ENCODE measurements at places on chromosomes 5 and 9.

DNA sequence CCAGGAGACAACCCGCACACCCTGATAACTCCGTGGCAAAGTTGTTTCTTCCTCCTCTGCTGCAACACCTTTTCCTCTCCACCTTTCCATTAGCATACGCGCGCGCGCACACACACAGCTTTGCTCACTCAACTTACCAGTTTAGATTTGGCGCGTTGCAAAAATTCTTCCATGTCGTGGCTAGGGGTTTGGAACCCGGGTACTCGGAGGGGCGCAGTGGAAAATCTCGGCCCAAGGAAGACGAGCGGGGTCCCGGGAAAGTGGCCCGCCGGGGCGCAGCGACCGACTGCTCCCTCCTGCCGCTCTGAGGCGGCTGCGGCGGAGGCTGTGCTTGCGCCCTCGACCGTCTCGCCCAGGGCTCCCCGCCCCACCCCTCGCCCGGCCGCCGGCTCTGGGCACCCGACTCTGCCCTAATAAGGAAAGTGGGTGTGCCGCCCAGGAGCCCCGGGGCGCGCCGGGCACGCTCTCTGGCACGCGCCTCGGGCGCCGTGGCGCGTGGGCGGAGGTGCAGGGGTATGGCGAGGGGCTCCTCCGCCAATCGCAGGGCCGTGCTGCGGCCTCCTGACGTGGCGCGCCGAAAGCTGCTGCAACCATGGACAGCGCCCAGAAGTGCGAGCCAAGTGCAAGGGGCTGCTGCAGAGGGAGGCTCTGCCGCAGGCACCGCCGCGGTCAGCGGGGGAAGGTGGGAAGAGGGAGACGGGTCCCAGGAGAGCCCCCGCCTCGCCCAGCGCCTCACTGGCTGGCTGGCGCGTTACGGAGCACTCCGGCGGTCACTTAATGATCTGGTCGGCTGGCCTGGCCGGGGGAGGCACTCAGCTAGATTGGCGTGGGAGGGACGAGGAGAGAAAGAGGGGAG lies at the start of gene PRUNE2:
Gene PRUNE2 (minus strand): TSS at position 324 of the 856 bp plus-strand sequence. CDS start 151 bp downstream, at position 173.
- peak; percentile 87 for DNase-seq
- H3K27me3 ChIP-seq: peaks cover 90% of the 10 kb centered on the region
- H3K27ac ChIP-seq: no peak within 1 kb of the TSS
- H3K4me3 ChIP-seq: peak within 1 kb of the TSS; percentile 85
- peaks cover 7% of the 10 kb centered on the region for H3K4me1 ChIP-seq
- no peaks in the 10 kb centered on the region for H3K36me3 ChIP-seq

DNA sequence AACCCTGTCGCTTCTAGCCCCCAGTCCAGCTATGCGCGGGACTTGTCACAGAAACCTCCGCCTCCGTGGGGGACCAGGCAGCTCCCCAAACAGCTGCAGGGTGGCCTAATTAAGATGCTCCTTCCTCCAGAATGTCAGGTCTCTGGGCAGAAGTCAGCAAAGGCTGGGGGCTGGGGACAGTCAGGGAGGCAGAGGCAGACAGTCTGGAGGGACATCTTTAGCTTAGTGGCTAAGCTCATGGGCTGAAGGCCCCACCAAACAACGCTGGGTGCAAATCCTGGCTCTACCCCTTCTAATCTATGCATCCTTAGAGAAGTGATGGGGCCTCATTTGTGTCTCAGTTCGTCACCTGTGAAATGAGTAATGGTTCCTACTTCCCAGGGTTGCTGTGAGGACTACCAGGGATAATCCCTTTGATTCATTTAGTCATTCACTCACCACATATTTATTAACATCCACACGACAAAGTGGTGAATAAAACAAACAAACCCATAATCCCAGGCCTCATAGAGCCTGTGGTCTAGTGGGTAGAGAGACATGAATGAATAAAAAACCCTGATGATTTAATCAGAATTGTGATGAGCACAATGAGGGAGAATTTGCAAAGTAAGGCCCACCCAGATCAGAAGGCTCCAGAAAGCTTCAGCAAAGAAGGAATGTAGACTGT lies 20.2 kb upstream of the MED27 start:
- DNase-seq: no peak
- H3K4me1 ChIP-seq: no peaks in the 10 kb centered on the region
- H3K27me3 ChIP-seq: peaks cover 28% of the 10 kb centered on the region
- H3K27ac ChIP-seq: no peak overlapping the region
- H3K4me3 ChIP-seq: no peak overlapping the region
- H3K36me3 ChIP-seq: no peaks in the 10 kb centered on the region

- no peak for DNase-seq
- H3K27me3 ChIP-seq: no peaks in the 10 kb centered on the region
- peaks cover 18% of the 10 kb centered on the region for H3K4me1 ChIP-seq
- no peaks in the 10 kb centered on the region for H3K36me3 ChIP-seq
These were observed 13.0 kb downstream of the TNC start for GRCh38 chr9:115104908-115105307.

GRCh38 chr5:167916706-167917105 lies 374.7 kb upstream of the WWC1 start:
- peaks cover 13% of the 10 kb centered on the region for H3K27me3 ChIP-seq
- no peak for DNase-seq
- H3K27ac ChIP-seq: no peak overlapping the region

- DNase-seq: no peak
- peaks cover 42% of the 10 kb centered on the region for H3K4me1 ChIP-seq
- no peaks in the 10 kb centered on the region for H3K36me3 ChIP-seq
- H3K27me3 ChIP-seq: peaks cover 8% of the 10 kb centered on the region
These were observed 895.1 kb downstream of the TLE1 start for GRCh38 chr9:80794197-80794596.

DNA sequence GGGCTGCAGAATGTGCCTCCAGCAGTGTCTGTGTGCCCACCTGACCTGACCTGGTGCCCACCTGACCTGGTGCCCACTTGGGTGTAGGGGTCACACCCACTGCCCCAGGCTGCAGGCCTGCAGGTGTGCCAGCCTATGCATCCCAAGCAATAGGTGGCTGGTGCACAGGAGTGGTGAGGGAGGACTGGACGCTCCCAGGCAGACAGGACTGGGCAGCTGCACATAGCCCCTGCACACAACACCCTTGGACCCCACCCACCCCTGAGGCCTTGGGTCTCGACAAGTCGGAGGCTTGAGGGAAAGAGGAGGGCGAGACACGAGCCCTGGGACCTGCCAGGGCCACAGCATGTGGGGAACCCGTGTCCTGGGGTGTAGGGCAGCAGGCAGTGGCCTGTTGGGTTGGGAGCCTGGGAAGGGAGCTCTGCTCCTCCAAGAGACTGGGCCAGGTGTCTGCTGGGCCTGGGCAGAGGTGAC lies 10.8 kb upstream of the NRARP start:
- no peak overlapping the region for H3K27ac ChIP-seq
- H3K36me3 ChIP-seq: no peaks in the 10 kb centered on the region
- H3K4me3 ChIP-seq: no peak overlapping the region
- no peaks in the 10 kb centered on the region for H3K4me1 ChIP-seq
- no peaks in the 10 kb centered on the region for H3K27me3 ChIP-seq
- DNase-seq: no peak

DNA sequence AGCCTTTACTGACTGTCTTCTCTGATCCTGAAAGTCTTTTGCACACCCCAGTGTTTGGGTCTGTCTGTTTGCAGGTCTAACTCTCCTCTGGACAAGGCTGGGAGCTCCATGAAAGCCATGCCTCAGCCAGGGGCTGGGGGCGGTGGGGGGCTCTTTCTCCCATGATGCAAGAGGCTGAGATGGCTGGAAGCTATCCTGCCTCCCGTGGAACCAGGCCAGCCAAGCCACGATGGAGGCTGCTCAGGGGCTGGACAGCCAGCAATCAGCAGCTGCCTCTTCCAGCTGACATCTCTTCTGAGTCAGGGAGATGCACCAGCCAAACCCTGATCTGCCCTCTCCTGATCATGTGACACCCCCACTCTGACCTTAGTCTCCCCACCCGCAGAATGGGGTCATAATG lies 154.0 kb downstream of the BARX1 start:
- no peak for DNase-seq
- no peak overlapping the region for H3K4me3 ChIP-seq
- no peaks in the 10 kb centered on the region for H3K4me1 ChIP-seq
- H3K27ac ChIP-seq: no peak overlapping the region

GRCh38 chr5:158808542-158808941 lies 291.2 kb downstream of the EBF1 start:
- H3K36me3 ChIP-seq: no peaks in the 10 kb centered on the region
- peaks cover 16% of the 10 kb centered on the region for H3K4me1 ChIP-seq
- DNase-seq: no peak
- H3K27ac ChIP-seq: no peak overlapping the region
- peaks cover 15% of the 10 kb centered on the region for H3K27me3 ChIP-seq

DNA sequence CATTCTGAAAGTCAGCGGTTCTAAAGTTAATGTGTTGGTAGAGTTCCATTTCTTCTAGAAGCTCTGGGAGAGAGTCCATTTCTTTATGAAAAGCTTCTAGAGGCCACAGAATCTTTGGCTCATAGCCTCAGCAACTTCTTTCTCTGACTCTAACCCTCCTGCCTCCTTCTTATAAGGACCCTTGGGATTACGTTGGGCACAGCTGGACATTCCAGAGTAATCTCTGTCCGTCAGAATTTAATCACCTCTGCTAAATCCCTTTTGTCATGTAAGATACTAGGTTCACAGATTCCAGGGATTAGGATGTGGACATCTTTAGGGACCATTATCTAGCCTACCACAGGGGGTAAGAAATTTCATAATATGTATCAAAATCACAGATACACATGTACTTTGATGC lies 22.6 kb upstream of the ANKDD1B start:
- DNase-seq: no peak
- H3K36me3 ChIP-seq: peaks cover 8% of the 10 kb centered on the region
- H3K27ac ChIP-seq: no peak overlapping the region
- no peaks in the 10 kb centered on the region for H3K27me3 ChIP-seq
- no peak overlapping the region for H3K4me3 ChIP-seq
- H3K4me1 ChIP-seq: no peaks in the 10 kb centered on the region

DNA sequence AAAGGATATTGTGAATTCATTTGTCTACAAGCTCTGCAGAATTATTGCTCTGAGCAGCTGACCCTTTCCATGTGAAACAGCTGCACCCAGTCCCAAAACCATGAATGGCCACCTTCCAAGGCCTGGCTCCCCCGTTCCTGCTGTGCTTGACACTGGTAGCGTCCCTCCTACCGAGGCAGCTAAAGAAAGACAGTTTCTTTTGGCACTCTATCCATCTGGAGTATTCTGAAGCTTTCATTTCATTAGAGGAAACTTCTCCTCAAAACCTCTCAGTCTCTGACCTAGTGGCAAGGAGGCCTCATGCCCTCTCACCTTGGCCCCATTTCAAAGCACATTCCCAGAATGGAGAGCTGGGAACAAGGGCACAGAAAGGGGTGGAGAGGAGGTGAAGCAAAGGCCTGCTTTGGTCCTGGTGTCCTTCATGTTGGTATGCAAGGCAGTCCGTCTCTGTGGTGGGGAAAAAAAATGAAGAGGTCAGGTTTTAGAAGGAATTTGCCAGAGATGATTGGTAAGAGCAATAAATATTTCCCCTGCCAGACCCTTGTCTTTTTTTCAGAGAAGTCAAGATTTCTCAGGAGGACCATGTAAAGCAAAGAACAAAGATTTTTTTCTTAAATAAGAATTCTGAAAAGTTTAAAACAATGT lies 232.0 kb downstream of the RFK start:
- DNase-seq: no peak
- peaks cover 38% of the 10 kb centered on the region for H3K36me3 ChIP-seq
- no peaks in the 10 kb centered on the region for H3K27me3 ChIP-seq

DNA sequence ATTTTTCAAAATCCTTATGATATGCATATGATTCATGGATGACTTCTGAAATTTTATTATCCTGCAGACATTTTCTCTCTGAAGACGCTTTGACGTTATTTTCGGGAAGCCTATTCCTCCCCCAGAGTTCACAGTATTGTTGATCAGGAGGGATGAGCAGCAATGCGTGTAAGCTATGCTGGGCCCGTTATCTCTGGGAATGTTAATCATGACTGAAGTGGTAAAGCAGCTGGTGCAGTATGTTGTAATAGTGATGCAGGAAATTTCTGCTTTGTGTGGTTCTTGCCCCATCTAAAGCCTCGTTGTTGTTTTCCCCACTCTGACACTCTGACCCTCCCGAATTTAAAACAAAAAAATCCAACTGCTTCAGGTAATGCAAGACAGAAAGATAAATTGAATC lies 1797.8 kb upstream of the WWC1 start:
- no peak for DNase-seq
- no peak overlapping the region for H3K27ac ChIP-seq
- peaks cover 12% of the 10 kb centered on the region for H3K4me1 ChIP-seq
- no peak overlapping the region for H3K4me3 ChIP-seq

DNA sequence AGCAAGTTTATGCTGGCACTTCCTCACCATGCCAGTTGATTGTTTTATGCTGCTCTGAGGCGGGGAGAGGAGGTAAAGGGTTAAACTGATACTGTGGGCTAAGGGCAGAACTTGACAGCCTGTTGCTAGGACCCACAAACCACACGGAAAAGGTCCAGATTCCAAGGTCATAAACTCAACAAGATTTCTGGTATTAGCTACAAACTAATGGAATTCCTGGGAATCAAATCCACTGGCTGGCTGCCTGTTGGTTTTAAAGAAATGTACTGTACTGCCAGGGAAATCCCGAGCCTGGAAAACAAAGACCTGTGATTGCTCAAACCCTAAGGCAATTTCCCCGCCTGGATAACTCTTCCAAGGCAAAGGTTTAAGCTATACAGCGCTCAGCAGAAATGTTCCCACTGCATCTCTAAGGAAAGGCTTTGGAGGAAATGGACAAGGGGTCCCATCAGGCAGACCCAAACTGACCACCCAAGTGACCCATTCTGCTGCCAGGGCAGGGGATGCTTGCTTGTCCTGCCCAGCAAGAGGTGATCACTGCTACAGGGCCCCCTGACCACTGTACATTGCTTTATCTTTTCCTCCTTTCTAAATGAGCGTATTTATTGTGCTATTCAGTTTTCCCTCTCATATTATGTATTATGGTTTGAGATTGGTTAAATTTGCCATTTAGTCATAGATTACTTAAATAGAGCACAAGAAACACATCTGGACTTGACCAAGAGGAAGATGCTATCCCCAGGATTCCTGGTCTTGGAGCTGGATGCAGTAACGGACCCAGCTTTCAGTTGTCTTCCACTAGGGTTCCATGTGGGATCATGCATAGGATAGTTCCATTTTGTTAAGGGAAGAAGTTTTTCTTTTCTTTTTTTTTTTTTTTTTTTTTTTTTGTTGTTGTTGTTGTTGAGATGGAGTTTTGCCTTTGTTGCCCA lies 124.3 kb downstream of the SUSD1 start:
- no peak overlapping the region for H3K27ac ChIP-seq
- H3K4me3 ChIP-seq: no peak overlapping the region
- H3K27me3 ChIP-seq: no peaks in the 10 kb centered on the region
- no peak for DNase-seq
- no peaks in the 10 kb centered on the region for H3K4me1 ChIP-seq
- H3K36me3 ChIP-seq: peaks cover 14% of the 10 kb centered on the region

GRCh38 chr5:136769900-136770684 lies 404.7 kb upstream of the TRPC7 start:
- peak overlapping the region; percentile 21 for H3K27ac ChIP-seq
- no peaks in the 10 kb centered on the region for H3K4me1 ChIP-seq
- H3K36me3 ChIP-seq: no peaks in the 10 kb centered on the region
- DNase-seq: peak; percentile 79
- H3K27me3 ChIP-seq: peaks cover 12% of the 10 kb centered on the region

DNA sequence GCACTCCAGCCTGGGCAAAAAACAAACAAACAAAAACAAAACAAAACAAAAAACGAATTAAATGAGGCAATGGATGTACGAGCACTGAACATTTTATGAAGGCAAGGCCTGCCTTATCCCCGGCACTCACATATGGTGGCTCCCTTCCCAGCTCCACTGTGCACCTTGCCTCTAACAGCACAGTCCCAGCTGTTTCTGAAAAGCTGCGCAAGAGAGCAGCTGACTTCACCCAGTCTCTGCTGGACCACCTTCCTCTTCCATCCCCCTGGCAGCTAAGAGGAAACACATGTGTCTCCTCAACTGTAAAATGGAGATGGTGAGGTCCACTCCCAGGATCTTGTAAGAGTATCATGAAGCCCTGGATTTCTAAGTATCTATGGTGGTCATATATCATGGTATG lies 100.7 kb downstream of the KLF4 start:
- no peak overlapping the region for H3K27ac ChIP-seq
- H3K27me3 ChIP-seq: peaks cover 4% of the 10 kb centered on the region
- no peak overlapping the region for H3K4me3 ChIP-seq
- H3K36me3 ChIP-seq: no peaks in the 10 kb centered on the region
- H3K4me1 ChIP-seq: peaks cover 12% of the 10 kb centered on the region

Measured in type B pancreatic cell (in vitro differentiated cells).